Smooth muscle cell of the pulmonary artery (primary cell): ENCODE measurements at places on chromosomes 13 and 19. TPM values are rescaled to one million over a fixed set of nuclear protein-coding genes. Genes with fewer than 3 reads are reported as not detected.

The TJP3 gene
- not detected in 2 replicates for total RNA-seq

The CDC42EP5 gene
- total RNA-seq = 17.4 and 21.0 TPM in 2 replicates

The CAMSAP3 gene
- not detected in 2 replicates for total RNA-seq

The SMIM17 gene
- 0.13 TPM in 1 of 2 replicates, not detected in the other for total RNA-seq

The ERICH6B gene
- not detected in 2 replicates for total RNA-seq

The ZNF358 gene
- 22.7 and 31.2 TPM in 2 replicates for total RNA-seq

The KIR2DL4 gene
- not detected in 2 replicates for total RNA-seq
